NCI-H1092 (cell line): ENCODE measurements at places on chromosomes 2 and 18.

DNA sequence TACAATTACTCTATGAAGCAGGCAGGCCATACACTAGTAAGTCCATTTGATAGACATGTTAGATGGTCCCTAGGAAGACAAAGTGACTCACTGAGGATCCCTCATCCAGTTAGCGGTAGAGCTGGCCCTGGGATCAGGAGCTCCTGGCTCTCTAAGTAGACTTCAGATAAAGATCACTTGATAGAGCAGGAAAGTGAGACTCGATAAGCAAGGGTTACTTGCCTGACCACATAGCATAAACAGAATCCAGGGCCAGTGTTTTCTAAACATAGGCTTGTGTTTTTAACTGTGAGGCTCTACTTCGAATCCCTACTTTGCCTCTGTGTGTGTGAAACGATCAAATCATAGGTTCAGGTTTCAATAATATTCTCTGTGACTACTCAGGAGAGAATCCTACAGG is 355.2 kb upstream of the TRIB2 start:
- DNase-seq: no peak

DNA sequence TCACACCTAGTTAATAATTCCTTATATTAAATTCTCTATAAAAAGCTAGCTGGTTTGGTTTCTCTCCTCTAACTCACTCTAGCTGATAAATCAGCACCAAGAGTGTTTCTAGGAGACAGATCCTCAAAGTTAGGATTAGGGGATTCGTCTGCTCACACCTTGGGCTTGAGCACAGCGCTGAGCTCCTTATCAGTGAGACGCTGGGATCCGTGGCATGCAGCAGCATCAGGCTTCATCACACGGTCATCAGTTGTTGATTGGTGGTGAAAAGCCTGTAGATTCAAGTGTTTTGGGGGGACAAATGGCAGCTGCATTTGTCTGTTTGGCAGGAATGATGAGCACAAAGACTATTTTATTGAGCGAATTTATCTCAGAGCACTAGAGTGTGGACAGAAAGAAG is 72.6 kb upstream of the MC2R start:
- DNase-seq: no peak

DNA sequence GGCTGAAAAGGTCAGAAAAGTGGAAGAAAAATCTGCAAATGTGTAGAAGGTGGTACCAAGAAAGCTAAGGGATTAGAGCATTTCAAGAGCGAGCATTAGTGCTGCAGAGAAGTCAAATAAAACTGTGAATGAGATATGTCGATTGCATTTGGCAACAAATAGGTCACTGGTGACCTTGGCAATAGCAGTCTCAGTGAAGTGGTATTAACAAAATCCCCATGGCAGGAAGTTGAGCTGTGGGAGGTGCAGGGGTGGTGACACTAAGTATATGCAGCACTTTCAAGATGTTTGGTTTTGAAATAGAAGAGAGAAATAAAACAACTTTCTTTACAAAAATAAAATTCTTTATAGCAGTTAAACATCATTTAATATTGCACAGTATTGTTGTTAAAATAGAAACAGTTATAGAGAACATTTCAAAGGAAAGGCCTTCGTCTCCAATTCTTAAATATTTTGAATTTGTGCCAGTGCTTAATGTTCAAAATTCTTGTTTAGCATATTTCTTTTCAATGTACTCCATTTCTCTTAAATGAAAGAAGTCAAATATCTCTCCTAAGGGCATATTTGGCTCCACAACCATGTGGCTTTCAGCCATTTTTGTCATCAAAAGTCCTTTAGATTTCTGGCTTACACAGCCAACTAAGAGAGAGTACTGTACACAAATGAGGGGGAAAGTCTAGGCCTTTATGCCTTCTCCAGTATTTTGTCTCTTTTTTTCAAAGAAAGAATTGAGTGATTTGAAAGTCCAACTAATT is 443.0 kb upstream of the MMADHC start:
- DNase-seq: no peak

DNA sequence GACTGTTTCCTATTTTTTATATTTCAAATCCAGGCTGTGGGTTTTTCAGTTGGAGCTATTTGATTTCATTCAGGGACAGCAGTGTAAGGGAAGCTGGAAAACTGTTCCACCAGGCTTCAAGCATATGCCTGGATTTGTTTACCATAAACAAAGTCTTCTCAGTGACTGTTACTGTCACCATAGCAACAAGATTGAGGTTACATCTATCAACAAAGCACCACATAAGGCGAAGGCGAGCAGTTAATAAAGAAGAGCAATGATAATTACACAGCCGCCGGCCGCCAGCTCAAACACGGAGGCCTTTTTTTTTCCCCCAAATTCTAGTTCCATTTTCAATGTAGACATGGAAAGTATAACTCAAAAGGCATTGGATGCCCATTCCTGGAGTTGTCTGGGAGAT is 553.7 kb upstream of the SYT4 start:
- DNase-seq: no peak

DNA sequence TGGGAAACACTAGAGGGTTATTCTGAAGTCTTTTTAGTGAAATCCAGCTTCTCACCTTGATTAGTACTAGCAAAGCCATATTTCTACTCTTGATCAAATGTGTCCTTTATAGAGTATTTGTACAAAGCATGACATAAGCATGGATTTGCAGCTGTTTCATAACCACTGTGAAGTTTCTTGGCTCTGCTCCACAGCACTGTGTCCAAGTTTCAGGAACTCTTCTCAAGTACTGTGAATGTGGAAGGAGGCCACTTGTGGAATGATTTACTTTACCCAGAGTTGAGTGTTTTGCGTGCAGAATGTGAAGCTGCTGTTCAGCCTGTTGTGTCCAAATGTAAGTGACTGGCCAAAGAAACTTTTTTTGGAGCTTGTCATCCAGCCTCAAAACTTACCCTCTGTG is 16.2 kb upstream of the MAPRE2 start:
- no peak for DNase-seq

DNA sequence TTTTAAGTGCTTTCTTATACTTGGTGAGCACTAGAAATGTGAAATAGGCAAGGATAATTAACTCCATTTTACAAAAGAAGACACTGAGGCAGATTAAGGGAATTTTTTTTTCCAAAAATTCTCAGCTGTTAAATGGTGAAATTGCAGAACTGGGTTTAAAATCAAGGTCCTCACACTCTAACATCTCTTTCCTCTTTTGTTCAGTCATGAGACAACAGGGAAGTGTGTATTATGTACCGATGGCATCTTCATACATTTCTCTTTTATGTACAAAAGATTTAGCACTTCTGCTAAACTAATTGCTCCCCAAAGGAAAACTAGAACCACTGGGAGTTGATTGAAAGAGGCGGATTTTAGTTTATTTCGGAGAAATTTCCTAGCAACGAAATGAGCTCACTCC is 203.0 kb downstream of the SETBP1 start:
- no peak for DNase-seq
